ENCODE measurements at places on chromosomes 12 and 14. TPM values are rescaled to one million over a fixed set of nuclear protein-coding genes. Genes with fewer than 3 reads are reported as not detected.
A peak's percentile ranks its signal among the peaks of the same experiment; 100 is the strongest.

The DPPA3 gene
- not detected for total RNA-seq

The TGFB3 gene
- total RNA-seq: 4.1 TPM

The KRT81 gene
- total RNA-seq: 0.25 TPM

The ACSM4 gene
- not detected for total RNA-seq

The OR4E1 gene
- total RNA-seq: not detected

The TULP3 gene
- 7.4 TPM for total RNA-seq

The UNC79 gene
- not detected for total RNA-seq

The SLCO1B1 gene
- total RNA-seq: not detected

The DNAJC22 gene
- total RNA-seq: not detected

The PIWIL1 gene
- total RNA-seq: not detected

The DGKA gene
- total RNA-seq: 164 TPM

The PMEL gene
- total RNA-seq: 0.13 TPM

The TMEM253 gene
- total RNA-seq: not detected

- peak; percentile 11 for DNase-seq
Measured at GRCh38 chr14:72024043-72024407, 91.8 kb downstream of the RGS6 start.

DNA sequence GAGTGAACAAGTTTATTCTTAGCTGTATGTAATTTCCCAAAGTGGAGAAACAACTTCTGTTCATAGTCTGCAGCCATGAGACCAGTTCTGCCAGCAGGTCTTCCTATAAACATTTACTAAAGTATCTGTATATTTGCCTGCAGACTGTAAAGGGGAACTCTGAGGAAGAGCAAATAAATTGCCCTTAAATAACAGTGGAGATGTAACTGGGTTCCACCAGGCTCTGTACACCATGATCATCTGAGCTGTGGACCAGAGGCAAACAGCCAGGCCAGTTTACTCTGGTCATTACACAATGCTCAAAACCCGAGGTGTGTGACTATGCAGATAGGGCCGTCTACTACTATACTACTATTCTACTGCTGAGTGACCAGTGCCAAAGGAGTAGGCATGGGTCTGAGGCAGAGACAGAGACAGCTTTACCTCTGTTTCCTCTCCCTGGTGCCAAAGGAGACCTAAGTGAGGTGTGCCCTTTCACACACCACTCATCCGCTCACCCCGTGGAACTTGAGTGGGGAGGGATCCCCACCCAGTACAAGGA lies 21.1 kb upstream of the CERS5 start:
- DNase-seq: no peak

DNA sequence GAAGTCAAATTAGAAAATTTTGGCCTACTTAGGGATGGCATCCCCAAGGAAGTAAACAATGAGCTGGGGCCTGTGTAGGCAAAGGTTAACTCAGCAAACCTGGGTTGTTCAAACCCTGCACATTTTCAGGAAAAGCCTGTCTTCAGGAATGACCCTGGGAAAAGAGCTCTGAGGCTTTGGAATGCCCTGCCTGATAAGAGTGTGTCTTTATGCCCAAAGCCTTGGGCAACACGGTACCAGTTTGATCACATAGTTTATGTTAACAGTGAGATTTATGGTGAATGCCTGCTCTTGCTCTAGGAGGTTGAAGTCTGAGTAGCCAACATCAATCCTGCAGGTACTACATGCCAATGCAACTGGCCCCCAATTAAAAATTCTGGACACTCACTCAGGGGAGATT lies 28.2 kb upstream of the STAB2 start:
- no peak for DNase-seq

DNA sequence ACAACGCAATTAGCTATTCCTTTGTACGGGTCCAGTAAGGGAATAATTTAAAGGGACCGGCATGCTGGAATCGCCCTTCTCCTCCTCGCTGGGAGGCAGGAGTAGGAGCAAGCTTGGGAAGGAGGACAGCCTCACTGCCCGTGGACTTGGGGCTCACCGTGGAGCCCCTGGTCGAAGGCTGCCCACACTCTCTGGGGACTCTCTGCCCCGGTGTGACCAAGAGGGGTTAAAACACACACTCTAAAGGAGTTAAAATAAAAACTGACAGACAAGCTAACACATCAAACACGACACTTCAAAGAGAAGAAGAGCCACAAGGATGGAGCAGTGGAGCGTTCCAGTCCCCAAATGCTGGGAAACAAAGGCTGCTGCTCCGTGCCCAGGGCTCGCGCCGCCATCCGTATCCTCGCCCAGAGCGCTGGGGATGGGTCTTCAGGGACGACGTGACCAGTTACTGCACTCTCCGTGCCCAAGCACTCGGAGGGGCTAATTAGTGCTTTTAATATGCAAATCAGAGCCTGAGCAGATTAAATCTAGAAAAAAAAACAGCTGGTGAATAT lies 123.3 kb downstream of the PAPOLA start:
- no peak for DNase-seq

- no peak for DNase-seq
Measured at GRCh38 chr12:30827101-30828066, 72.6 kb upstream of the CAPRIN2 start.

GRCh38 chr12:12265571-12266388 lies 1.1 kb downstream of the LRP6 start:
- DNase-seq: no peak

GRCh38 chr12:55612646-55613045 lies 24.0 kb upstream of the OR10P1 start:
- no peak for DNase-seq

DNA sequence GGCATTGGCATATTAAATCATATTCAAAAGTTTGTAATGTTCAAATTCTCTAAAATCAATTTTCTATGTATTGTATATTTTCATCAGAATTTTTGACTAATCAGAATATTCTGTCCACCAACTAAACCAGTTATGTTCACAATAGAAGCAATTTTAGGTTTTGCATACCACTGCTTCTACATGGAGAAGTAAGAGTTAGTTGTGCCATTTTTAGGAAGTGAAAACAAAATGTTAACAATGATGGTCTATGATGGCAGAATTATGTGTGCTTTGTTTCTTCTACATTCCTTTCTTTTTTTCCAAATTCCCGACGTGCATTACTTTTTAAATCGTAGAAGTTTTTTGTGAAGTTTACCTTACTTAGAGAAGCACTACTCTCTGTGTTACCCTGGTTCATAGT lies 29.5 kb downstream of the ABHD12B start:
- DNase-seq: no peak

DNA sequence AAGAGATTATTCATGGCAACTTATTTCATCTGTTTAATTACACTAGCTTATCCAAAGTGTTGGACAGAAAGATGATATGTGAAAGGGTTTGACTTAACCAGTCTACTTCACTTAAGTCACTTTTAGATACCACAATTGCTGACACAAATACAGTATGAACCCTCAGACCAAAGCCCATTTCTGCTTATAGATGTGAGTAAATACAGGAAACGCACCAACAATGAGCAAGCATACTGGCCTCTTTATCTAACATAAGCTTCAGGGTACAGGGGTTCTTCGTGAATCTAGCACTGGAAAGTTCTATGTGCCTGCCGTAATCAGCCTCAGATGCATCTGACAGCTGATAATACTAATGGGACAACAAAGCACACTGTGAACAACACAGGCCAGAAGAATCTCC lies 209.6 kb downstream of the MED13L start:
- no peak for DNase-seq

DNA sequence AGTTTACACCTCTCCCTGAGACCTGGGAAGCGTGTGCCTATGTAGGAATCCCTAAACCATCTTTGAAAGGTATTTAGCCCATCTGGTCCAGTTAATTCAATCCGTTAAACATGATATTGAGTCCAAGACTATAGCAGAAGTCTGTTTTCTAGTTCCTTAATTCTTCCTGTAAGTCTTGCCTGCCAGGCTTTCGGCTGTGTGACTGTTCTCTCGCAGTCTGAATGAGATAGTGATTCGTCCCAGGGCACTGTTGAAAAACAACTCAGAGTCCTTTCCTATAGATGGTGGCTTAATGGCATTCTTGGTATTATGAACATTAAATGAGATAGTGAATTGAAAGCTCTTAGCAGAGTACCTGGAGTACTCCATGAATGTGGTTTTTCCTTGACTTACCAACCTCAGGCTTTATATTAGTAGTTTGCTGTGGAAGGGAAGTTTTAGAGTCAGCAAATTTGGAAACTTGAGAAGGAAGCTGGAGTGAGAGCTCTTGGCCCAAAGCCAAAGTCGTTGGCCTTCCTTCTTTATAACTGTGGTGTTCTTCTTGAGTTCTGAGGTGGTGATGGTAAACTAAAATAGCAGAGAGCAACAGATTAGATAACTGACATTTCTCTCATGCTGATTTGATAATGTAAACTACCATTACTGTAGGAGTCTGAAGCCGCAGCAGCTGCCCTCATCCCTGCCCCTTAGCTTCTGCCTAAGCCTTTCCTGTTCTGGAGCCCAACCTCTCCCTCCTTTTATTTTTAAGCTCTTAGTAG lies 76.5 kb downstream of the TGFB3 start:
- DNase-seq: no peak

DNA sequence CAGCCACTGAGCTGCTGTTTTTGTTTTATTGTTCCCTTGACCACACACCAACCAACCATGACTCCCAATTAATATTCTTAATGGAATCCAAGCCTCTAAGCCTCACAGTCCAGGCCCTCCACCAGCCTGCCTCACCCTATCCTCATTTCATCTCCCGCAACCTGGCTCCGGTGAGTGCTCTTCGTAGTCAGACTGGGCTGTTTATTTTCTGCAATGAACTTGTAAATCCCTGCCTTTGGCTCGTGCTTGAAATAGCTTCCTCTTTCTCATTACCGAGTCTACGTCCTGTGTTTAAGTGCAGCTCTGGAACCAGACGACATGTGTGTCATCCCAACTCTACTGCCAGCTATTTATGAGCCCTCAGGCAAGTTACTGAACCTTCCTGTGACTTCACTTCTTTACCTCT lies 12.4 kb upstream of the ETFBKMT start:
- DNase-seq: no peak

DNA sequence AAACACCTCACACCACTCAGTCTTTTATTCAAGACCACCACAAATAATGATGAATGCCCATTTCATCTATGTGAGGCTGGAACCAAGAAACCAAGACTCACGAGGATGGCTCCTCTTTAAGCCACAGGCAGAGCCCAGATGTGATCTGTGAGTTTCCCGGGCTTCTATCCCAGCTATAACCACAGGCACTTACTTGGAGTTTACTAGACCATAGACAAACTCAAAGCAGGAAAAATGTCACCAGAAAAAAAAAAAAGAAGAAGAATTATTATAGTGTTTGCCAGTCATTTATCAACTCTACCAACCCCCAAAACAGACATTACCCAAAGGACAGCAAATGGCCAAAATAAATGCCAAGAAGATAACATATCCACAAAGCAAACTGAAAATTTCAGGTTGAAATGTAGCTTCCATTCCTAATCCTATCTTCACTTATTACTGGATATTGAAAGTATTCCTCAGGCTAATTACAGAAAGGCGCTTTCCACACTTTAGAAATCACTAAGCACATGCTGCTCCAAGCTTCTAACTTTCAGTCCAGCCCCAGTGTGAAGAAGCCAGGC lies 44.7 kb downstream of the ZFYVE1 start:
- no peak for DNase-seq

DNA sequence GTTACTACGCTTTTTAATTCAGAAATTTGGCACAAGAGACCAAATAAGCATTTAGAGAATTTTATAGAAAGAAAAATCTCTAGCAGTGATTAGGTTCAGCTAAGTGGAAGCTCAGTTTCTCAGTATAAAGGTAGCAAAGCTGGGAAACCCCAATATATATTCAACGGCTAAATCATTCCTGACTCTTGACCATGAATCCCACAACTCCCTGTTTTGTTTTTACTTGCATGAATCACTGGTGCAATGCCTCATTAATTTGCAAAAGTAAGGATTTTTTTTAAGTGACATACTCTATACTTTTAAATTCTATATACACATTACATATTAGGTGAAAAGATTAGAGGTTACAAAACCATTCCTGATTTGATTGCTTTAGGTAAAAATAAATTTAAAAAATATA lies 74.3 kb upstream of the PLEKHG7 start:
- DNase-seq: no peak

DNA sequence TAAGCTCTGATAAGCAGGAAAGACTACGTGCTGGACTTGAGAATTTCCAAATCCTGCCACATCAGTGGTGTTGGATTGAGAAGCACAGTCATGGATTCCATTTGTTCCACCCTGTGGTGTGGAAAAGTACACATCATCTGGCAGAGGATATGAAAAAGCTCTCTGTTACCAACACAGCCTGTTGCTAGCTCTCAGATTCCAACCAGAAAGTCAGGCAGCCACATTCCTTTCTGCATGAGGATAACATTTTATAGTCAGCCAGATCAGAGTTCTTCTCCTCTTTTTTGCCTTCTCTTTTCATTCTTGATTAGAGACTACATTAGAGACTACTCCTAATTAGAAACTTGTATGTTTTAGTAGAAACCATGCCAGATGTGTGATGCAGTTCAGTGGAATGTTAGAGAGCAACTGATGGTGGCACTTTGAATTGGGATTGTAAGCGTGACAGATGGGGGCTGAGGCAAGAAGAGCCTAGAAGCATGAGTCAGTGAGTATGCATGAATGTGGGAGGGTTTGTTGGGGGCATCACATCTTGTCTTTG lies 61.2 kb upstream of the STXBP6 start:
- no peak for DNase-seq

DNA sequence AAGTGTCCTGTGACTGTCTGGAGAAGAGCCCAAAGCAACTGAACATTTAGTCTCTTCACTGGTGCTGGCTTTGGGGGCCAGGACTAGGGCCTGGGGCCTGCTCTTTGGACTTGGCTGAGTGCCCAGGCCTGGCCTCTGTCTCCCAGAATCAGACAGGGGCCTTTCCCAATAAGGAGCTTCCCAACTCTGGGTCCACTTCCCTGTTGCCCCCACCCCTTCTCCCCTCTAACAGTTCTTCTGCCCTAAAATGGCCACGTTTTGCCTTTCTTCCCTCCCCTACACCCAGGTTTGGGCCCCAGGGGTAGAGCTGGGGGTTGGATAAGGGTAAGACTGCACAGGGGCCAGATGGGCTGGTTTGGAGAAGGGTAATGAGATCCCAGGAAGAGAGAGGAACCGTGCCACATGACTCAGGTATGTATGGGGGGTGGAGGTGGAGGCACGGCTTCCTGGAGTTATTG lies 10.0 kb upstream of the ITGA5 start:
- DNase-seq: no peak

DNA sequence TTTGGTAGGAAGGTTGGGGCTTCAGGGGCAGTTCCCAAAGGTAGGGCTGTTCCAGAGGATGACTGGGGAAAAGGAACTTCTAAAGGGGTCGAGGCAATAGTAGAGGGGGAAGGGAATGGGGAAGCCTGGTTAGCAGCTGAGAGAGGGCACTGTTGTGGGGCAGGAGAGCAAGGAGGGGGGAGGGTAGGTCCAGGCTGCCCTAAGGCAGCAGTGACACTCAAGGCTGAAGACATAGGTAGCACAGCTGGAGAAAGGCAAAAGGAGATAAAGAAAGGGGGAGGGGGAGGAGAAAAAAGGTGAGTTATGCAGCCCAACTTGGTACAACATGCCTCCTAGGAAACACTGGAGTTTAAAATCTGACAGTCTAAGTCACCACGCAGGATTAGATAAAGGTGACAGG lies 3.9 kb downstream of the NACA start:
- no peak for DNase-seq

DNA sequence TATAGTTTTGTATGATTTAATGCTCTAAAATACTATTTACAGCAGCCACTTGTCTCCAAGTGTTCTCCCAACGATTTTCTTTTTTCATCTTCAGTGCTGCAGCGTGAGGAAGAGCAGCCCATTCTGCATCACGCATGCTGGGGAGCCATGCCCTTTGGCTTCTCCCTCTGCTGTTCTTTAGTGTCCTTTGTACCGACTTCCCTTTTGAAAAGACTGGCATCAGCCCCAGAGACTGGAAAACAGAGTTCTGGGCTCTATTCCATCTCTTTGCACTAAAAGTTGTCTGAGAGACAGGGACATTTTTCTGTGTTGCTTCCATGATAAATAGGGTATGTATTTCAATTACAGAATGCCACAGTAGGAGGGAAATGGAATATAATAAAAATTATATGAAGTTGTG lies 105.1 kb downstream of the RERG start:
- DNase-seq: no peak

Data from activated T-cell treated with anti-CD3 and anti-CD28 coated beads, Interleukin-2, amount 50 U/mL, for 4 hours (primary cell).